ENCODE measurements at places on chromosomes 13 and 19.

- DNase-seq: no peak
Observed at GRCh38 chr19:16069813-16070365, 6.4 kb upstream of the TPM4 start.

GRCh38 chr19:50512999-50513745 is 541 bp downstream of the ASPDH start:
- DNase-seq: no peak

GRCh38 chr13:74561155-74561554 is 427.0 kb upstream of the KLF12 start:
- DNase-seq: no peak

DNA sequence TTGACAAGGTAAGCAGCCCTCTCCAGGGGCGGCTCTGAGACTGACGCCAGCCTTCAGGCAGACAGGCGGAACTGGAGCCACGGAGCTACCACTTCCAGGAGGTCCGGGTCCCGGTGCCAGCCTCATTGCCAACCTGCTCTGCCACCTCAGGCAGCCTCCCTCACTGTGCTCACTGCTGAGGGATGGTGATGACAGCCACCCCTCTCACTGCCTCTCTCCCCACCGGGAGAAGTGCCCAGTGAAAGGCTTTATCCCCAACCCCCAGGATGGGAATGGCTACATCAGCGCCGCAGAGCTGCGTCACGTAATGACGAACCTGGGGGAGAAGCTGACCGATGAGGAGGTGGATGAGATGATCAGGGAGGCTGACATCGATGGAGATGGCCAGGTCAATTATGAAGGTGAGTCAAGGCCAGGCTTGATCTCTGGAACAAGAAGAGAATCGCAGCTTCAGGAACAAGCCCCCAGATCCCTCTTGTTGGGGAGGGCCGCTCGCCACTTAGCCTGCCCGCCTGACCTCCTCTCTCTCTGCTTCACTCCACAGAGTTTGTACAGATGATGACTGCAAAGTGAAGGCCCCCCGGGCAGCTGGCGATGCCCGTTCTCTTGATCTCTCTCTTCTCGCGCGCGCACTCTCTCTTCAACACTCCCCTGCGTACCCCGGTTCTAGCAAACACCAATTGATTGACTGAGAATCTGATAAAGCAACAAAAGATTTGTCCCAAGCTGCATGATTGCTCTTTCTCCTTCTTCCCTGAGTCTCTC is 7.6 kb downstream of the CALM3 start:
- DNase-seq: no peak

- DNase-seq: no peak
Observed at GRCh38 chr19:6590827-6591319, at the start of gene CD70. CD70 (minus strand) TSS chr19:6591150; CDS start chr19:6591002, 148 bp downstream.

DNA sequence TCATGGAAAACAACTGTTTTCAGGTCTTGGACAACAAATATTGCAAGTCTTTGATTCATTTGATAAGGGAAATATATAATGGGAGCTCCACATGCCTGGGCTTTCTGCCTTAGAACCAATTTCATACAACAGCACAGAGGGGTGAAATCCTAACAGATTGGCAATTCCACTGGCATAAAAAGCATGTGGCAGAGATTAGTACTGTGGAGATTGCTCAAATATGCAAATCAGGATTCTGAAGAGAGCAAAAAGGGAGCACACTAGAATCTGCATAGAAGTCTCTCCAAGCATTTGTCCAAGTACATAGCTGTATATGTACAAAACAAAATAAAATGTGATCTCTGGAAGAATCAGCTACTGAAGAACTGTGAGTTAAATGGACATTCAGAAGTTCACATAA is 312.9 kb upstream of the SLITRK5 start:
- no peak for DNase-seq

GRCh38 chr13:111906816-111907215 is 160.1 kb upstream of the SOX1 start:
- no peak for DNase-seq

DNA sequence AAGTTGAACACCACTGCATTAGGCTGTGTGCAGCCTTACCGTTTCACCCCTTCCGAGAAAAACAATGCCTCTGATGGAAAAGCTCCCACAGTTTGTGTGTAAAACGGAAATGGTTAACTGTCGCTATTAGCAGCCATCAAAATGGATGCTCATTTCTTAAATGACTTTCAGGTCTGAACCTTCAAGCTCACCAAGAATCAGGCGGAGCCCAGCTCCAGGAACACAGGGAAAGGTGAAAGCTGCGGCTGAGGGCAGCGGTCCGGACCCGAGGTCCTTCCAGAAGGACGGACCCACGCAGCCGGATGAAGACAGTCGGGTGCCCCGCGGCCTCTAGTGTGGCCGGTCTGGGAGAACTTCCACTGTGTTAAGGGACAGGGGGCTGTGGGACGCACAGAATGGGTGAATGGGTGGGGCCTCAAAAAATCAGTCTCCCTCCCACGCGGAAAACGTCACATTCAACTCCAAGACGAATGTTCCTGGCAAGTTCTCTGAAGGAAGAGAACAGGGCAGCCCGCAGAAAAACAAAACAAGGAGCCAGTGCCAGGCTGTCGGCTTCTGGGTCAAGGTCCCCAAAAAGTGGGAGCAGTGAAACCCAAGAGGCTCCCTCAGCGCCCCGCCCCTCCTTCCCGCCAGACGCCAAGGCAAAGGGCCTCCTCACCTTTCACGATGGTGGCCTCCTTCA is 4.9 kb downstream of the IRS2 start:
- DNase-seq: no peak

DNA sequence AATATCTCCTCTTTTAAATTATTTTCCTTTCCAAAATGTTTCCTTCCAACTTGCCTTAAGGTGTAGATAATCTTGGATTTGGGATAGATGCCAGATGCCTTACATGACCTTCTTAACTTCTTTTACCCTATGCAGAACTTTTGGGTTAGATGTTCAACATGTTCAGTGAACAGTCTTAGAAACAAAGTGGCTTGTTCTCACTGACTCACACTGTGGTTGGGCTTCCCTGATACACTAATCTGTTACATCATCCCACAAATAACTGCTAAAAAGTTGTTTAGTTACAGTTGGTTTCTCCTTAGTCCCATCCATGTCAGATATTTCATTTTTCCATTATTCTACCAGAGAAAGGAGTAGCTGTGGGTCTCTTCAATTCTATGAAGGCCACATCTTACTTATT is 2638.2 kb downstream of the PCDH9 start:
- DNase-seq: no peak

DNA sequence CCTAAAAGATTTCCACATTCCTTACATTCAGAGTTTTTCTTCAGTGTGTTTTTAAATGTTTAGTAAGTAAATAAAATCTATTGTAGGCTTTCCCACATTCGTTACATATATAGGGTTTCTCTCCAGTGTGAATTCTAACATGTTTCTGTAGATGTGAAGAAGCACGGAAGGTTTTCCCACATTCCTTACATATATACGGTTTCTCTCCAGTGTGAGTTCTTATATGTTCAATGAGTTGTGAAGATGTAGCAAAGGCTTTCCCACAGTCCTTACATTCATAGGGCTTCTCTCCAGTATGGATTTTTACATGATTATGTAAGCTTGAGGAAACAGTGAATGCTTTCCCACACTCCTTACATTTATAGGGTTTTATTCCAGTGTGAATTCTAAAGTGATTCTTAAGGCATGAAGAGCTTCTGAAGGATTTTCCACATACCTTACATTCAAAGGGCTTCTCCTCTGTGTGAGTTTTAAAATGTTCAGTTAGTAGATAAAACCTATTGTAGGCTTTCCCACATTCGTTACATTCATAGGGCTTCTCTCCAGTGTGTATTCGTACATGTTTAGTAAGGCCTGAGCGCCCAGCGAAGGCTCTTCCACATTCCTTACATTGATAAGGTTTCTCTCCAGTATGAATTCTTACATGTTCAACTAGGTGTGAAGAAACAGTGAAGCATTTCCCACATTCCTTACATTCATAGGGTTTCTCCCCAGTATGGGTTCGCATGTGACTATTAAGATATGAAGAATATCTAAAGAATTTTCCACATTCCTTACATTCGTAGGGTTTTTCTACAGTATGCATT is 18.2 kb downstream of the ZNF121 start:
- DNase-seq: no peak

DNA sequence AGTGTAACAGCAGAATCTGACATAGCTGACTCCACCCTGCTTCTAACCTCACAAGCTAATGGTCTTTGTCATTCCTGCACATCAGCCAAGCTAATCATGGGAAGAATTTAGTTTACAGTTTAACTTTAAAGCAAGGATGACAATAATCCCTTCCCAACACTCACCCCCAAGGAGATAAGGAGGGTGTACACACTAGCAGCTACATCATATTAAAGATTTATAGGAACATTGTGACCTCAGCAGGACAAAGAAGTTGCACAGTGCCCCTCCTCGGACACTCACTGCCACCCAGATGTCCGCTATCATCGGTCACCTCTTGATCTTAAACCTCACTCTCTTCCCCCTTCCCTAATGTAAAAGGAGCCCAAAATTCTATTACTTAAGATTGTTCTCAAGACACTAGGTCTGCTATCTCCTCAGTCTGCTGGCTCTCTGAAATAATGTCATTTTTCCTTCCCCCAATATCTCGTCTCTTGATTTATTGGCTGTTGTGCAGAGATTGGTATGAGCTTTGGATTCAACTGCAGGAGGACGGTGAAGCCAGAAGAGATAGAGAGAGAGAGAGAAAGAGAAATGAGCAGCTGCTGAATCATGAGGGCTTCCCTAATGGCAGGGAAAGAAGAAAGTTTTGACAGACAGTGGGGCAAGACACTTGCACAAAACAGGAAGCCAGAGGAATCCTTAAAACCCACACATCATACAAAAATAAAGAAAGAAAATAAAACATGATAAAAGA is 17.5 kb upstream of the FFAR2 start:
- no peak for DNase-seq

- DNase-seq: no peak
Observed at GRCh38 chr19:29880498-29881081, 61.4 kb upstream of the URI1 start.

DNA sequence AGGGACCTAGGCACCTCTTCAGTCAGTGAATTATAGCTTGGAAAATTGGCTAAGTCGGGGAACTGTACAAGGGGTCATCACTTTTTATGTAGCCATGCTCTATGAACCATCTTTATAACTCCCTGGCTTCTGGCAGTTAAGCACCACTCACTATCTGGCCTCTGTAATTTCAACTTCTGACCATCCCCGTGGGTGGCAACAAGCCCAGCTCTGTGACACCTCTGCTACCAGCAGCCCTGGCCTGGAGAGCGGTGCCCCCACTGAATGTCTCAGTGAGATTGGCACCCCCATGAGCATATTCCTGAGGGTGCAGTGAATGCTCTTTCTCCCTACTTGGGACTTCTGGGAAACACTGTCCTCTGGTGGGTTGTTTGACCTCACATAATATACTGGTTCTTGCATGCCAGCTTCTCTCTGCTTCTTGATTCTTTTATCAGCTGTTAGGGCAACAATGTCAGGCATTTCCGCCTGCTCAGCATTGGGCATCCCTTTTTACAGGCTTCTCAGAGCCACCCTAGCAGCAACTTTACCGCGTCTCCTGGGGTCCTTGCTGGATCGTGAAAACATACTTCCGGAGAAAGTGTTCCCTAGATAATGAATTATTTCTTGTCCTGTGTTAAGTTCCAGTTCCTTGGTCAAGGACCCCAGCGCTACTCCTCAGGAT is 10.4 kb downstream of the KL start:
- DNase-seq: no peak

GRCh38 chr19:54952591-54953344 is 5.4 kb upstream of the NLRP7 start:
- no peak for DNase-seq

GRCh38 chr19:38183251-38183897 is 40.6 kb downstream of the DPF1 start:
- DNase-seq: no peak

DNA sequence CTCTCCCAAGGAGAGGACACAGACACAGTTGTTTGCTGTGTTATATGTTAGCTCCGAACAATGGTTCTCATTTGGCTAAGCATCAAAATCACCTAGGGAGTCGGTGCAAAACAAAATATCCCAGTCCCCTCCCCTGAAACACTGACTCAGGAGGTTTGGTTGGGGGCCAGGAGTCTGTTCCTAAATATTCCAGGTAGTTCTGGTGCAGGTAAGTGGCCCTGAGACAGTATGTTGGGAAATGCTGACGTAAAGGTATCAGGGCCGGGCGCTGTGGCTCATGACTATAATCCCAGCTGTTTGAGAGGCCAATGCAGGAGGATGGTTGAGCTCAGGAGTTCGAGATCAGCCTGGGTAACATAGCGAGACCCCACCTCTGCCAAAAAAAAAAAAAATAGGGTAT is 2.3 kb upstream of the MAP2K7 start:
- DNase-seq: no peak

DNA sequence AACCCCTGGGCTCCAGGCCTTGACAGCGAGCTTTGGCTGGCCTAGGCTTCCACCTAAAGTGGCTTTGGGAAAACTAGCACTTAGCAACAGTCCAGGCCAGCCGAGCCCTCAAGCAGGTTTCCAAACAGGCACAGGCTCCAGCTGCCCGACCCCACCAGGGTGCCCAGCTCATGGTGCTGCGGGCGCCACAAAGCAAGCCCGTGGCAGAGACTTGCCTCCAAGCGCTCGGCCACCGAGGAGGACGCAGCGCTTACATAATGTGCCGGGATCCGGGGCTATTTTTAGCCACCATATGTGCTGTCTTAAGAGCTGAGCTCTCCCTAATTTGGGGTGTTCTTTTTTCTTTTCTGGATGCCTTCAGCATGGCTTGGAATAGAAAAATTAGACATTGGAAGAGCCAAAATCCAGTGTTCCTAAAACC is 56.1 kb upstream of the F7 start:
- DNase-seq: no peak

- DNase-seq: no peak
Observed at GRCh38 chr13:40549500-40550094, 116.8 kb downstream of the FOXO1 start.

- no peak for DNase-seq
Observed at GRCh38 chr19:35901854-35902661, at the start of gene HCST. HCST (plus strand) TSS chr19:35902529; CDS start chr19:35902594, 65 bp downstream.

DNA sequence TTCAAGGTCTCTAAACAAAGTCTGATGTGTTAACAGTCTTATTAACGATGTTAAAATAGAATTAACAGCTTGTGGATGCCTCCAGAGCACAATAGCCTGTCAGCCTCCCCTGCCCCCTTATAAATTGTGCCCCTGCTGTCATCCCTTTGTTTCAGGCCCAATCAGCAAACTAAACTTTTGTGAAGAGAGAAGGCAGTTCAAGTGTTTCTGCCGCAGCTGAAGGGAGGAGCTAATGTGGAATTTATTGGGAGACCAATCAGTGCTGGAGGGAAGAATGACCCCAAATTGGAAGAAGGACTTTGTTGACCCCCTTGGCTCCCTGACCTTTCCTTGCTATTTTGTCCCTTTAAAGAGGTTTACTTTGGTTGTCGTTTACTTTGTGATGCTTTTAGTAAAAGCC is 160.5 kb downstream of the TM9SF2 start:
- DNase-seq: no peak

DNA sequence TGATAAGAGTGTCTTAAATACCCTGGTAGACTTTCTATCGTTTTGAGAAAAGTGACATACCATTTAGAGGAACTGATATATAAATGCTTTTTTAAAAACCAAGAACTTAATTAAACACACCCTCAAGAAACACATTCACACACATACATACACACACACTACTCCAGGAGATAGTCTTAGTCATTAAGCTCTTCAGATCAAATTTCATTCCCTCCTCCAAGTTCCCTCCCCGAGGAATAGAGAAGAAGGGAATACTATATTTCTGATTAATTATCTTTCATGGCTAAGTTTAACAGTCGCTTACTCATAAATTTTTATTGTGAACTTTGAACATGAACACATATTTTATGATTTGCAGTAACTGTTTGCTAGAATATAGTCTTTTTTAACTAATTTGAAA is 1109.5 kb downstream of the SLITRK1 start:
- no peak for DNase-seq
